ENCODE measurements at places on chromosomes 2 and 18. TPM values are rescaled to one million over a fixed set of nuclear protein-coding genes. Genes with fewer than 3 reads are reported as not detected.

DNA sequence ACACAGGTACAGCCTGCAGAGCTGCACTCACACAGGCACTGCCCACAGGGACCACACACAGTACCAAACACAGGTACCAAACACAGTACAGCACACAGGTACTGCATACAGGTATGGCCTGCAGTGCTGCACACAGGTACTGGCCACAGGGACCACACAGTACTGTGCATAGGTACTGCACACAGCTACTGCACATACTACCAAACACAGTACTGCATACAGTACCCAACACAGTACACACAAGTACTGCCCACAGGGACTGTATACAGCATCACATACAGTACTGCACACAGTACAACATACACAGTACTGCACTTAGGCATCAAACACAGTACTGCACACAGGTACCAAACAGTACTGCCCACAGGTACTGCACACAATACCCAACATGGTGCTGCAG, 74.3 kb downstream of the ZNF236 start:
- DNase-seq, result no peak

DNA sequence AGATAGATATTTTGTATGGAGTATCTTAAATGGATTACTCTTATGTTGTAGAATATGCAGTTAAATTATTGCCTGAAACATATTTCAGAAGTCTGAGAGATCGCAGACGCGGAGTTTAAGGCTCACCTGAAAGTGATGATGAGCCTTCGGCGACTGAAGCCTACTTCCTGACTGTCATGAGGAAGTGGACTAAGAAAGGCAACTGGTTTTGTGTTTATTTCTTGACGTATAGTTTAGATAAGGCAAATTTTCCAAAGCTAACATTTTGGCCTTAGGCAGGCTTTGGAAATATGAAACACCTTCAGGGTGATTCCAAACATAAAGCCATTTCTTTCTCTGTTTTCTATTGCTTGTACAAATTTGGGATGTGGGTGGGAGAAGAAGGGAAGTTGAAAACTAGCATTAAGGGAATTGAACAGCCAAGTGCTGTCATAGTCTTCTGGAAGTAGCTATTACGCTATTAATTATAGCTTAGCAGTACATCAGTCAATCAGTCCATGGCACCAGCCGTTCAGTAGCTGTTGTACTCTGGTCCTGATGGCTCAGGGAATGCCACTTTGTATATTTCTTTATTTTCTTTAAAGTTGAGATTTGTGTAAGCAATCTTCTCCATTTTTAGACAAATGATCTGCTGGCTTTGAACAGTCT, 1.5 kb downstream of the GRHL1 start:
- DNase-seq, result no peak

GRCh38 chr2:229265727-229266126, 5.4 kb downstream of the PID1 start:
- no peak for DNase-seq

DNA sequence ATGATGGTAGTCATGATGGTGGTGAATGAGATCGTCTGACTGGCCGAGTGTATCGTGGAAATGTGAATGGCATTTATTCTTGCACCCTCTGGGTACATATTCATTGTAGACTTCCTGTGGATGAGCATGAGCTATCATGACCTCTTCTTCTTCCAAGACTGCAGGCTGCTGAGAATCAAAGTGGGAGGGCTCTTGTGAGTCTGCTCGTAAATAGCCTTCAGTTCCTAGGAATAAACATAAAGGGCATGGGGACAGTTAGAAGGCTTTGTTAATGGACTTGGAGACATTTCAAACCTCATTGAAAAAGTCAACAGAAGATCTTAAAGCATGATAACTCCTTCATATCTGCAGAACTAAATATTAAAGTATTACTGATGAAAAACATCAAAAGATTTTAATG, 14.9 kb downstream of the SLC39A6 start:
- DNase-seq, result no peak

GRCh38 chr2:219112062-219112406, 48.6 kb downstream of the NHEJ1 start:
- no peak for DNase-seq

DNA sequence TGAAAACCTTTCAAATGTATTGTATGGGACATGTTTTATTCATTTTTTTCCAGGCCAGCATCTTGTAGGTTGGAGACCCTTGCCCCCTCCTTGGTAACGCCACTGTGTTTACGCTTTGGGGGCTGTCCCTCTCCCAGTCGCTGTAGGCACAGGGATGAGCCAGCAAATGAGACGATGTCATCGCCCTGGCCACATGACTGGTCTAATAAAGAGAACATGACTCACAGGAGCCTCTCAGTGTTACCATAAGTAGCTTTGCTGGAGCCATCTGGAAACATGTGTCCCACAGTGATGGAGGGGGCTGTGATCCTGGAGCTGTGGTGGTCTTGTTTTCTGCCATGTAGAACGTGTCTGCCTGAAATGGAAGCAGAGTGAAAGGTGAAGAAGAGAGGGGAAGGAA, 78.9 kb downstream of the CD8B2 start:
- DNase-seq, result peak; percentile 27

DNA sequence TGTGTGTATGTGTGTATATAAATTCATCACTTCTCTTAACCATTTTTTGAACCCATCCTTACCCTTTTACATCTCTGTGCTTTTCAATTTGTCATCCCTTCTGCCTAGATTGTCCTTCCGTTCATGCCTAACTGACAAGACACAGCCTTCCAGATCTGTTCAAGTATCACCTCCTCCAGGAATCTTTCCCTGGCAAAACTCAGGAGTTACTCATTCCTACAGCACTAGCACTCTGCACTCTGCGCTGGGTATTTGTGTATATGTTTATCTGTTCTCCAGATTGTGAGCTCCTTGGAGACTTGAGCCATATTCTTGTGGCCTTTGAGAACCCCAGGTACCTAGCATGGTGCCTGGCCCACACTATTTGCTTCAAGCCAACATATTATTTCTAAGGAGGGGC, 26.8 kb upstream of the ASXL2 start:
- no peak for DNase-seq

- DNase-seq, result no peak
Measured at GRCh38 chr18:40907842-40908241, 1047.2 kb upstream of the PIK3C3 start.

- DNase-seq, result no peak
Measured at GRCh38 chr18:2313332-2313731, 258.0 kb downstream of the METTL4 start.

GRCh38 chr18:32389858-32390257, 80.8 kb downstream of the GAREM1 start:
- DNase-seq, result no peak

GRCh38 chr2:33496726-33497125, 20.3 kb downstream of the RASGRP3 start:
- DNase-seq, result no peak

The FBLN7 gene
- 14.7 TPM for total RNA-seq

DNA sequence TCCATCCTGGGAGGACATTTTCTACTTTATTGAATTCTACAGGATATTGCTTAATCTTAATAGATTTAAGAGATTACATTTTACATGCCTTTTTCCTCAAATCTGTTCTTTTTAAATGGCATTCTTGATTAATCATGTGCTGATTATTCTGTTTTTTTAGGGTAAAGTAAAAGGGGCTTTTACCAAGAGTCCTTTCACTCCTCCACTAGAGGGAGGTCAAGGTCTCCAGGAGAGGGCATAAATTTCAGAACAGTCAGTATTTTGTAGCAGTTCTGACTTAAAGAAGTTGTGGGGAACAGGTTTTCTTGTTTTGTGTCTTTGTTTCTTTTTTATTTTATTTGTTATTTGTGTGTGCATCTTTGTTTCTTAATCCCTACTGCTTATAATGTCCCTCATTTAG, 25.4 kb downstream of the WDR75 start:
- peak; percentile 59 for DNase-seq

The TMEM169 gene
- 19.4 TPM for total RNA-seq

DNA sequence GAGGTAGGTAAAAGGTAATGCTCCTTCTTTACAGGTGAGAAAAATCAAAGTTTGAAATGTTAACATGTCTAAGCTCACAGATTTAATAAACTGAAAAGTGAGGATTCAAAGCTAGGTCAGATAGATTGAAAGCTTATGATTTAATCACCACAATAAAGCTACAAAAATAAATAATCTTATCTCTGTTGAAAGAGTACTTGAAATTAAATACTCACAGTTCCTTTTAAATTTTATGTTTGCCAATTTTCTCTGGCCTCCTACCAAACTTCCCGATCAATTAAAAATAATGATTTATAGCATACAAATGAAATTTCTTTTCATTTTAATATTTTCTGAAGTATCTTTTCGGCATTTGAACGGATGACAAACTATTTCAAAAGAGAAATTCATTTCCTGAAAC, 77.3 kb downstream of the GAREM1 start:
- no peak for DNase-seq

DNA sequence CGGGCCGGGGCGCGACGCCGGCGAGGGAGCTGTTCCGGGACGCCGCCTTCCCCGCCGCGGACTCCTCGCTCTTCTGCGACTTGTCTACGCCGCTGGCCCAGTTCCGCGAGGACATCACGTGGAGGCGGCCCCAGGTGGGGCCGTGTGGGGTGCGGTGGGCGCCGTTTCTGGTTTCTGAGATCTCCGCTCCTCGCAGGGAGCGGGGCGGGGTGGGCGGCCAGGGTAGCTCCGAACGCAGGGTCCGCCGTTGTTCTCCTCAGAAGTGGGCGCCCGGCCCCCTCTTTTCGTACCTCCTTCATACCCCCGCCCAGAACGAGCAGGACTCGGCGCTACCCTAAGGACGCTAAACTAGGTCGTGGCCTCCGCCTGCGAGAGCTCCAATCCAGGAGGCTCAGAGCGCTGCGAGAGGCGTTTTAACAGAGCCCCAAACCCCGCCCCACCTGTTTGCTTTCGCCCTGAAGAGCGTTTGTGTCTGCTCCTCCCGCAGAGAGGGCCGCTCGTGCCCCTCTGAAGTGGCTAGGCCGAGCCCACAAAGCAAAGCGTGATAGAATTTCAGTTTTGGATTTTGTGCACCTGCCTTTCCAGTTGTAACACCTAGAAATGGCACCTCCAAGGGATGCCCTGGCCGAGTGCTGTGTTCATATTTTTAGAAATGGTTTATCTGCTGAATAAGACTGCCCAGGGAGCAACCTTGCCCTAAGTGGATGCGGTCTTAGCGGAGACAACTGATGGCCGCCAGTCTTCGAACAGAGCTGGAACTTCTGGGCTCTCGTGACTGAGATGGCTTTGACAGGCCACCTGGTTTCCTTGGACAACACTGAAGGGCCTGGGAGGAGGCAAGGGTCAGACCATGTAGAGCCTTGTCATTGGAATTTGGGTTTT, 626 bp downstream of the CAPN10 start:
- no peak for DNase-seq

DNA sequence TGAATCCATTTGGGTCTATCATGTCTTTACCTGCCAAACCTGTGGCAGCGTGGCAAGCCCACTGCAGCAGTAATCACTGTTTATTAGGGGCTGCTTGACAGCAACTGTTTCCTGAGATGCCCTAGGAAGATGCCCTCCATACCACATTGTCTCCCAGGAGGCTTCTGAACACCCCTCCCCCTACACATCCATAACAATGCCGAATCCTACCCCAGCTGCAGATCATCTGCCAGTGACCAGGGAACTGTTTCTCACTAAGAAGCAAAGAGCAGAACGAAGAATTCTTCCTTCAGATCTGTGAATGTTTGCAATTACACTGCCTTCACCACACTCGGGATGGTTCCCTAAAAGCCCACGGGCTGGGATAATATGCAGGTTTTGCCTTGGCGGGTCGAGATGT, 127.8 kb downstream of the VIT start:
- no peak for DNase-seq

GRCh38 chr2:234467289-234467688, 29.6 kb downstream of the ARL4C start:
- DNase-seq, result peak; percentile 71

The CCDC178 gene
- total RNA-seq, result not detected

- DNase-seq, result no peak
Measured at GRCh38 chr18:3171631-3172030, 48.1 kb downstream of the MYOM1 start.

The SCTR gene
- not detected for total RNA-seq

The NAT8 gene
- total RNA-seq, result not detected

The SERPINB7 gene
- total RNA-seq, result 4.5 TPM

- DNase-seq, result no peak
Measured at GRCh38 chr2:235937936-235938335, 230.2 kb downstream of the GBX2 start.

The TEKT4 gene
- total RNA-seq, result not detected

- DNase-seq, result no peak
Measured at GRCh38 chr2:201313362-201313761, 43.8 kb downstream of the FLACC1 start.

DNA sequence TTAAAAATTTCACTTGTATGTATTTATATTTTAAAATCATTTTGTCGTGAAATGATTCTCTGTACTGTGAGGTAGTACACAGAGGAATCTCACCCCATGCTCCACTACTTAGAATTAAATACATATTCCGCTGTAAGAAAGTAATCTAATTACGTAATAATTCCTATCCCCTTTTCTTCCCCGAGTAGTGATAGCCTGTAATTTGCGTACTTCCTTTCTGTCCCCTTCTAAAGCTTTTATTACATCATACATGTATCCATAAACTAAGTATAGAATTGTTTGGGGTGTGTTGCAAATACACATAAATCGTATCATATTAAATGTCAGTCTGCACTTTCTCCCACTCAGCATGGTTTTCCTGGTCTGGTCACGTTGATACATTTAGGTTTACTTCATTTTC, 12.4 kb upstream of the CHCHD5 start:
- DNase-seq, result no peak

GRCh38 chr2:118622108-118622507, 225.3 kb downstream of the EN1 start:
- DNase-seq, result no peak

The MAPRE3 gene
- 68.3 TPM for total RNA-seq

DNA sequence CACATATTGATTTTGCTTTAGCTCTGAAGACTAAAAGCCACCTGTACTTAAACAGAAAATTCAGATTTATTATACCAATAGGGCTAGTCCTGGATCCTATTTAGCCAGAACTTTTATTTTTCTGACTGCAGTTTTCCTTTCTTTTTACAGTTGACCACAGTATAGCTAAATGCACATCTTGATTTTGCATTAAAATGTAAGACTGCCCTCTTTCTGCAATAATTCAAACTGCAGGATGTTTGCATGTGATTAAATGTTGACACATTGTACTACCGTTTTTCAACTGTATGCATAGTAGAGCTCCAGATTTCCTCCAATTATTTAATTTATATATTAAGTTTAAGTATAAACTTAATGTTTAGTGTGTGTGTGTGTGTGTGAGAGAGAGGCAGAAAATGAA, 1262.9 kb downstream of the SUCLG1 start:
- peak; percentile 50 for DNase-seq

DNA sequence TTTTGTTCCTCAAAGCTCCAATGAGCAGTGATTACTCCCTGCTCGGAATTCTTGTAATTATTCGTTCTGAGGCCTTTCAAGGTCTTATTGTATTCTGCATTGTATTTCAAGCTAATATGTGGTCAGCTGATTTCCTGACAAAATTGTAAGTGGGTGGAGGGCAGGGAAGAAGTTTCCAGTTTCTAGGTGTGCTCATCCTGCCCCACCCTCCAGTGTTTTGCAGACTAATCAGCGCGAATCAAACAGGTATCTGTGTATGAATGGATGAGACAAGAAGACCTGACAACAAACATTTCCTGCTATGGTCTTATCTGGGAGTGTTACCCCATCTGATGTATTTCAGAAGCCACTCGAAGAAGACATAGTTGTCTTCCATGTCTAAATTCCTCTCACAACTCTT, 35.3 kb downstream of the MYCN start:
- no peak for DNase-seq

The ZNF519 gene
- 2.5 TPM for total RNA-seq

- DNase-seq, result peak; percentile 80
Measured at GRCh38 chr18:48840491-48840877, 110.3 kb downstream of the SMAD7 start.
